NCI-H1417 (cell line): ENCODE measurements at places on chromosomes 7 and 10.
A peak's percentile ranks its signal among the peaks of the same experiment; 100 is the strongest.

- DNase-seq: peak; percentile 1
Observed at GRCh38 chr10:17497446-17498030, 43.1 kb upstream of the ST8SIA6 start.

DNA sequence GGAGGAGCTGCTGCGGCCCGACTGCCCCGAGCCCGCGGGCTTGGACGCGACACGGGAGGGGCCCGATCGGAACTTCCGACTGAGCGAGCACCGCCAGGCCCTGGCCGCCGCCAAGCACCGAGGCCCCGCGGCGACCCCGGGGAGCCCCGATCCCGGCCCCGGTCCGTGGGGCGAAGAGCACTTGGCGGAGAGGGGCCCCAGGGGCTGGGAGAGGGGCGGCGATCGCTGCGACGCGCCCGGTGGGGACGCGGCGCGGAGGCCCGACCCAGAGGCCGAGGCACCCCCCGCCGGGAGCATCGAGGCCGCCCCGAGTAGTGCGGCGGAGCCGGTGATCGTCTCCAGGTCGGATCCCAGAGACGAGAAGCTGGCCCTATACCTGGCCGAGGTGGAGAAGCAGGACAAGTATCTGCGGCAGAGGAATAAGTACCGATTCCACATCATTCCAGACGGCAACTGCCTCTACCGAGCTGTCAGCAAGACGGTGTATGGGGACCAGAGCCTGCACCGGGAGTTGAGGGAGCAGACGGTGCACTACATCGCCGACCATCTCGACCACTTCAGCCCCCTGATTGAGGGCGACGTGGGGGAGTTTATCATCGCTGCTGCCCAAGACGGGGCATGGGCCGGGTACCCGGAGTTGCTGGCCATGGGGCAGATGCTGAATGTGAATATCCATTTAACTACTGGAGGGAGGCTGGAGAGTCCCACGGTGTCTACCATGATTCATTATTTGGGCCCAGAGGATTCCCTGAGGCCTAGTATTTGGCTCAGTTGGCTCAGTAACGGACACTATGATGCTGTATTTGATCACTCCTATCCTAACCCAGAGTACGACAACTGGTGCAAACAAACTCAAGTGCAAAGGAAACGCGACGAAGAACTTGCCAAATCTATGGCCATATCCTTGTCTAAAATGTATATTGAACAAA lies 1.4 kb downstream of the OTUD1 start:
- DNase-seq: peak; percentile 32

DNA sequence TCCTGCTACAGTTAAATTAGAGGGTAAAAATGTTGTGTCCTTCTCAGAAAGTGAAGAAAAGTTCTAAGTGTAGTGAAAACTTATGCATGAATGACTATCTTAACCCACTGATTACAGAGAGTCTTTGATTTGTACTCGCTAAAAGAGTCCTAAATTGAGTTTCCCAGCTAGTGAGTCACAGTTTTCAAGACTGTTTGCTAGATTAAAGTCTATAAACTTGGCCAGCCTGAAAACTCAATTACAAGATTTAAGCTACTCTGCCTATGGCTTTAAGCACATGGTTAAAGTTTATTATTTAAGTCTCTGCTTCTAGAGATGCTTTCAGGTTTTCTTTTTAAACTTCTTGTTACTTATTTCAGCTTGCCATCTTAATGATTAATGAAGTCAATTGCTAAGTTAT lies 44.4 kb downstream of the MRPS24 start:
- DNase-seq: no peak

DNA sequence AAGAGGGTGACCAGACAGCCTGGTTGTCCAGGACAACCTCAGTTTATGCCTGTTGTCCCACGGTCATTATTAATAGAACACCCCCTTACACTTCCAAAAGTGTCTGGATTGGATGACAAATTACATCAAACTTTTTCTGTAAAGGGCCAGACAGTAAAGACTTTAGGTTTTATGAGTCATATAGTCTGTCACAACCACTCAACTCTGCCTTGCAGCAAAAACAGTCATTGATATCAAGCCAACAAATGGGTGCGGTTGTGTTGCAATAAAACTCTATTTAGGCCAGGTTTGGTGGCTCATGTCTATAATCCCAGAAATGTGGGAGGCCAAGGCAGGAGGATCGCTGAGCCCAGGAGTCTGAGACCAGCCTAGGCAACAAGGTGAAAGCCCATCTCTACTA lies 66.7 kb upstream of the ATP6V0A4 start:
- DNase-seq: no peak

DNA sequence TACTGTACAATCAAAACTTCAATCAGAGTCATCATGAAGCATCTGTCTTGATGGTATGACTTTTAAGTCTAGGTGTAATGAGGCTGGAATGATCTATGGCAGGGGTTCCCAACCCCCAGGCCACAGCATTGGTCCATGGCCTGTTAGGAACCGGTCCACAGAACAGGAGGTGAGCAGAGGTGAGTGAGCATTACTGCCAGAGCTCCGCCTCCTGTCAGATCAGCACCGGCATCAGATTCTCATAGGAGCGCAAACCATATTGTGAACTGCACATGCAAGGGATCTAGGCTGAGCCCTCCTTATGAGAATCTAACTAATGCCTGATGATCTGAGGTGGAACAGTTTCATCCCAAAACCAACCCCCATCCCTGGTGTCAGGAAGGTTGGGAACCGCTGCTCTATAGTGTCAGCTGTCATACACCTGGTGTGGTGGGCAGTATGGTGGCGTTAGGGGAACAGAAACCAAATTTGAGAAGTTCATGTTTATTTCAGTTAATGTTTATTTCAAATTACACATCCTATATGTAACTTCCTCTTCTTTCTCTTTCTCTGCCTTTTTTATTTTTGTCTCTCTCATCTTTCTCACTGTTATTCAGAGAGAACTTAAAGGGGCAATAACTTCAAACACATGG lies 432.6 kb downstream of the TNS3 start:
- DNase-seq: no peak

- DNase-seq: no peak
Observed at GRCh38 chr7:133512560-133512959, 259.7 kb downstream of the EXOC4 start.

- DNase-seq: no peak
Observed at GRCh38 chr10:77350711-77351119, 286.9 kb downstream of the KCNMA1 start.

DNA sequence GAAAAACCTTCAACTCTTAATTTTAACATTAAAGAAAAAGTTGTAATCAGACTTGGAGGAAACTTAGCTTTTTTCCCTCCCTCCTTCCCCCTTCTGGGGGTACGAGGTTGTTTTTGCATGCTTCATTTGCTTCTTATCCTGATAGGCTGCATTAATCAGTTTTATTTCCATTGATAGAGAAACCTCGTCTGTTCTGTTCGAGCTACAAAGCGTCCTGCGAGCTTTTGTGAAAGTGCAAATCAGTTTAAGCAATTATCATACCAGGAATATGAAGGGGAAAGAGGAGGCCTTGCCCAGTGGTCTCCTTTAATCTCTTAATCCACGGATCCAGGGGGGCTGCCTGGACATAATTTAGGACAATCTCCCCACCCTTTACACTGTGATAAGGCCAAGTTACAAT lies 7.5 kb downstream of the EMX2 start:
- DNase-seq: no peak

DNA sequence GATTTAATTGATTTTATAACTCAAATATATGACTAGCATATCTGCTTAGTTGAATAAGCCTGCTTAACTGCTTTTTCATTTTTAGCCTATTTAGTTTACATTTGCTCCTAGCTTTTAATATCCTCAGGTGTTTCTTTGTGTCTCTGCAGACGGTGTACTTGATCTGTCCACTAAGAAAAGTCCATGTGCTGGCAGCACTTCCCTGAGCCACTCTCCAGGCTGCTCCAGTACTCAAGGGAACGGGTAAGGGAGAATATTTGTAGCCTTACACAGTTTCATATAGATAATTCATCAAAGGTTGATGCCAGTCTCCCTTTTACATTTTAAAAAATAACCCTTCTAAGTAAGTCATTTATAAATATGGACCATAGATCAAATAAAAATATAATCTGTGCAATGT lies 119.9 kb downstream of the LCOR start:
- no peak for DNase-seq

GRCh38 chr10:117635826-117636225 lies 93.3 kb downstream of the EMX2 start:
- no peak for DNase-seq

- DNase-seq: no peak
Observed at GRCh38 chr10:35661236-35661635, 19.1 kb upstream of the FZD8 start.

DNA sequence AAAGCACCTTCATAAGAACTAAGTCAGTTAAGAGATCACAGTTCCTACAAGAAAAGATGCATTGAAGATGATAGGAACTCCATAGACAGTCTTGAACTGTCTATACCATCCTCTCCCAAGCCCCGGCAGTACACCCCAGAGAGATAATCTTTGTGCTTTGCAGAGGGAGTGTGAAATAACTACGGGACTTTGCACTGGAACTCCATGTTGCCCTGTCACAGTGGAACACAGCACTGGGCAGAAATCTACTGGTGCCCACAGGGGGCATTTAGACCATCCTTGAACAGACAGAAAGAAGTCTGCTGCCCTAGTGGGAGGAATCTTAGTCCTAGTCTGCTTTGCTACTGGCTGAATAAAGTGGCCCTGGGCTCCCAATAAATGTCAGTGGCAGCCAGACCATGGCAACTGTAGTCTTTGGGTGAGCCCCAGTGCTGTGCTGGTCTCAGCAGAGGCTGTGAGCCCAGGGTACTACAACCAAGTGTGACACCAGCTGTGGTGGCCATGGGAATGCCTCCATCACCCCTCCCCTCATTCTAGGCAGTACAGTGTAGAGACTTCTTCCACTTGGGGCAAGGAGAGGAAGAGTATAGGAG lies 107.7 kb upstream of the TMEM168 start:
- no peak for DNase-seq
